Kidney (tissue), 22 donors: ENCODE measurements at places on chromosomes 11 and 22. TPM values are rescaled to one million over a fixed set of nuclear protein-coding genes. Genes with fewer than 3 reads are reported as not detected.
A peak's percentile ranks its signal among the peaks of the same experiment; 100 is the strongest.

Gene MUC2
- not detected for total RNA-seq

Gene STIM1
- total RNA-seq, result 68.0 TPM

DNA sequence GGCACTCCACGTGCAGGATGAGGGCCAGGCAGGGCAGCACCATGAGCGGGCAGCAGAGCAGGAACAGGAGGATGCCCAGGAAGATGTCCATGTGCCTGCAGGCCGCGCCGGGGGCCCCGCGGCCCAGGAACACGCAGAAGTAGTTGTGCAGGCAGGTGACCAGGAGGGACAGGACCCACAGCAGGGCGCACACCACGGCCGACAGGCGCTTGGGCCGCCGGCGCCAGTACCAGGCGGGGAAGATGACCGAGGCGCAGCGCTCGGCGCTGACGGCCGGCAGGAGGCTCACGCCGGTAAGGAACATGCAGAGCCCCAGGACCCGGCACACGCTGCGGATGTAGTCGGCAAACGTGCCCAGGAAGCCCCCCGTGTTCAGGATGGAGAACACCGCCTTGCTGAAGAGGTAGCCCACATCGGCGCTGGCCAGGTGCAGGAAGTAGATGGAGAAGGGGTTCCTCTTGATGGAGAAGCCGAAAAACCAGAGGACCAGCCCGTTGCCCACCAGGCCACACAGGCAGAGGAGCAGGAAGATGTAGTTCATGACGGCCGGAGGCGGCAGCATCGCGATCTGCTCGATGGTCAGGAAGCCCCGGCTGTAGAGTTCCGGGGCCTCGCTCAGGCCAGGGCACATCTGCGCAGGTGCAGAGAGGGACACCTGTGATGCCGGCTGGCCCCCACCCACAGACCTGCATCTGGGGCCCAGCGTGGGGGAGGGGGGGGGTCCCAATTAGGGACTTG lies 7.2 kb downstream of the MRGPRF start:
- H3K27ac ChIP-seq, result no peak overlapping the region
- H3K36me3 ChIP-seq, result no peaks in the 10 kb centered on the region
- H3K27me3 ChIP-seq, result no peaks in the 10 kb centered on the region

GRCh38 chr22:24030186-24030702 lies 19.1 kb downstream of the CABIN1 start:
- H3K27ac ChIP-seq, result no peak overlapping the region
- H3K36me3 ChIP-seq, result no peaks in the 10 kb centered on the region
- H3K4me1 ChIP-seq, result peaks cover 7% of the 10 kb centered on the region
- no peak for DNase-seq

- DNase-seq, result peak; percentile 73
- peaks cover 40% of the 10 kb centered on the region for H3K4me1 ChIP-seq
- H3K4me3 ChIP-seq, result peak overlapping the region; percentile 9
- no peaks in the 10 kb centered on the region for H3K36me3 ChIP-seq
- H3K27ac ChIP-seq, result peak overlapping the region; percentile 98
Measured at GRCh38 chr22:46058091-46058420, 81.1 kb upstream of the WNT7B start.

Gene MMP27
- total RNA-seq, result not detected

Gene ZC3H12C
- total RNA-seq, result 14.3 TPM

- H3K4me3 ChIP-seq, result no peak overlapping the region
- peaks cover 45% of the 10 kb centered on the region for H3K4me1 ChIP-seq
- no peak overlapping the region for H3K27ac ChIP-seq
- no peaks in the 10 kb centered on the region for H3K36me3 ChIP-seq
- no peak for DNase-seq
- no peaks in the 10 kb centered on the region for H3K27me3 ChIP-seq
Measured at GRCh38 chr11:47992959-47993820, 12.8 kb downstream of the PTPRJ start.

DNA sequence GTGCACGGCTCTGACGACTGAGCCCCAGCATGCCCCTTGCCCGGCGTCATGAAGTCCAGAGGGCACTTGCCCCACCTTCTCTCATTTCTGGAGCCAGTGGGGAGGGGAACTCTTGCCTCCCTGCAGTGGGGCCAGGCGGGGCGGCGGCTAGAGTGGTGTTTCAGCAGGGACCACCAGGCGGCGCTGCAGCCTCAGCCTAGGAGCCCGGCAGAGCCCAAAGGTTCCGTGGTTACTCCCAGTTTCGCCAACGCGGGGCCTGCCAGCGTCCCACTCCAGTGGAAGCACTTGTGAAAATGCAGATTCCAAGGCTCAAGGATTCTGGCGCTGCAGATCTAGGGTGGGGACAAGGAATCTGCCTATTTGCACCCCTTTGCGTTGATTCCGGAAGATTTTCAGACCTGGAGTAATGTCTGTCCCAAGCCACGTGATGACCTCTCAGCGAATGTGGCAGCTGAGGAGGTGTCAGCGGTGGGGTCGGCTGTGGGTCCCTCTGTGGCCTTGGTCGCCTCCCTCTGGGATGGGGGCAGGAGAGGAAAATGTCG lies 55.7 kb downstream of the CD82 start:
- H3K36me3 ChIP-seq, result no peaks in the 10 kb centered on the region
- H3K27ac ChIP-seq, result no peak overlapping the region
- no peaks in the 10 kb centered on the region for H3K27me3 ChIP-seq

DNA sequence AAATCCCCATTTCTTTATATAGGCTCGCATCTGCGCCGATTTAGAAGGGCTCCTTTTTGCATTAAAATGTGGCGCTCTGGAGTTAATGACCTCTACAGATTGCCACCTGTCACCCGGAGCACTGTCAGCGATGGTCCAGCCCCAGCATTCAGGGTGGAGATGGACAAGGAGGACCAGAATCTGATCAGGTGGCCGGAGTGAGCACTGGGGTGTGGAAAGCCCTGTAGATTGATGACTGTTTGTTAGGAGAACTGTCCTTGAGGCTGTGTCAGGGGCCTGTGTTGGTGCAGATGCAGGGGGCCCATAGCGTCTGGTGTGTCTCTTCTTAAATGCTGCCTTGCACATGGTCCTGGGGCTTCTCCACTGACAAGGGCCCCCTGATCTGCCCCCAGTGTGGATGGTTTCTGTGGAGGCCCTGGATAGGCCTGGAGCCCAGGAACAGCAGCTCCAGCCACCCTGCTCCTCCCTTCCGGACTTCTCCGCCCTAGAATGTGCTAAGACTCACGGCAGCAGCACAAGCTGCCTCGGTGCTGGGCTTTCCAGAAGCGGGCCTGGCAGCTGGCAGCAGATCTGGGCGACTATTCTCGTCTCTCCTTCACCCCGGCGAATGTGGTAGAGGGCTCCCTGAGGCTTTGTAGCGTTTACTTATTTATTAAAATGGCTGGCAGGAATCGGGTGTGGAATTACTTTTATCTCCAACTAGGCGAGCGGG lies 1333.3 kb downstream of the BRD1 start:
- no peaks in the 10 kb centered on the region for H3K4me1 ChIP-seq
- H3K27ac ChIP-seq, result no peak overlapping the region

GRCh38 chr11:34823197-34823596 lies 93.0 kb downstream of the APIP start:
- H3K27me3 ChIP-seq, result no peaks in the 10 kb centered on the region
- no peak overlapping the region for H3K27ac ChIP-seq
- H3K36me3 ChIP-seq, result no peaks in the 10 kb centered on the region

Gene ATXN10
- total RNA-seq, result 121 TPM

- H3K27ac ChIP-seq, result no peak overlapping the region
- no peak for DNase-seq
- no peak overlapping the region for H3K4me3 ChIP-seq
- no peaks in the 10 kb centered on the region for H3K27me3 ChIP-seq
Measured at GRCh38 chr11:95599959-95600586, 189.5 kb downstream of the FAM76B start.

Gene TLCD5
- 6.0 TPM for total RNA-seq

Gene OR52E8
- 0.25 TPM for total RNA-seq

DNA sequence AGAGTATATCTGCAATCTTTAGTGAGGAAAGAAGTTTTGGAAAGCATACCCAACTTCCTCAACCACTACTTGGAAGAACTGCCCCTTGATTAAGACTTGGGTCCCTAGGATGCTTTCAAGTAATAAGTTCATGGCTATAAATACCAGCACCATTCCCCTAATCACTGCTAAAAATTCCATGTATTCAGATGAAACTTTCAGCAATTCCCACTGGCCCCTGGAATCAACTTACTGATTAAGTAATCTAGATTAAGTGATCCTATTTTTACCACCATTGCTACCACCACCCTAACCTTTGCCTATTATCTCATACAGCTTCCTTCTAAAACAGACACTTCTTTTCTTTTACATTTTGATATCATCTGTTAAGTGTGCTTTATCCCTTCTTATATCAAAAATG lies 10.5 kb downstream of the PICALM start:
- H3K4me1 ChIP-seq, result no peaks in the 10 kb centered on the region
- no peak for DNase-seq
- no peaks in the 10 kb centered on the region for H3K27me3 ChIP-seq
- no peaks in the 10 kb centered on the region for H3K36me3 ChIP-seq

DNA sequence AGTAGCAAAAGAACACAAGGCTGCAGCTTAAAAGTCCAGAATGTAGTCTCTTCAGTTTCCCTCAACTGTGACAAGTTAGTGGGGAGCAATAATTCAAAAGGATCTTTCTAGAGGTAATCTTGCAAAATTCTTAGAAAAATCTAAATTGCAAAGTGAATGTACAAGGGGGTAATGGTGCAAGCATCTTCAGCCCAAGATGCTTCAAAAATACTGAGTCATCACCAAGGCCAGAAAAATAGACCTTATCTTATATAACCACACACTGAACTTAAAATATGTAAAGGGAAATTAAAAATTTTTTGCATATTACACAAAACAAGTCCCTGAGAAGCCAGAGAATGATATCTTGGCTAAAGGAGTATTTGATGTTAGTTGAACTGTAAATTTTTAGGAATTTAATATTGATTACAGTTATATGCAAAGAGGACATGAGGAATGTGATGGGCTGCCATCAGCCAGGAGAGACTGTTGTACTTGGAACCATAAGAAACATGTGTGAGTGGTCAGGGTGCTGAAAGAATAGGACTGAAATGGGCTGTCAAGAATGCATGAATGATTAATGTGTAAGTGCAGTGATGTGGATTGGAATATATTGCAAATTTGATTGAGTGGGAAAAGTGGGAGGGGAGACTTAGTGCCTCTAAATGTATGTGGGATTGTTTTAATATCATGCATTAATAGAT lies 85.7 kb upstream of the LIN7C start:
- H3K4me3 ChIP-seq, result no peak overlapping the region
- H3K27ac ChIP-seq, result no peak overlapping the region
- H3K4me1 ChIP-seq, result no peaks in the 10 kb centered on the region
- no peak for DNase-seq
- H3K36me3 ChIP-seq, result no peaks in the 10 kb centered on the region

- H3K4me1 ChIP-seq, result no peaks in the 10 kb centered on the region
- H3K36me3 ChIP-seq, result no peaks in the 10 kb centered on the region
- no peaks in the 10 kb centered on the region for H3K27me3 ChIP-seq
- DNase-seq, result no peak
- H3K4me3 ChIP-seq, result no peak overlapping the region
- H3K27ac ChIP-seq, result no peak overlapping the region
Measured at GRCh38 chr11:46951864-46952263, 15.3 kb downstream of the CSTPP1 start.

Gene ZW10
- total RNA-seq, result 11.0 TPM

DNA sequence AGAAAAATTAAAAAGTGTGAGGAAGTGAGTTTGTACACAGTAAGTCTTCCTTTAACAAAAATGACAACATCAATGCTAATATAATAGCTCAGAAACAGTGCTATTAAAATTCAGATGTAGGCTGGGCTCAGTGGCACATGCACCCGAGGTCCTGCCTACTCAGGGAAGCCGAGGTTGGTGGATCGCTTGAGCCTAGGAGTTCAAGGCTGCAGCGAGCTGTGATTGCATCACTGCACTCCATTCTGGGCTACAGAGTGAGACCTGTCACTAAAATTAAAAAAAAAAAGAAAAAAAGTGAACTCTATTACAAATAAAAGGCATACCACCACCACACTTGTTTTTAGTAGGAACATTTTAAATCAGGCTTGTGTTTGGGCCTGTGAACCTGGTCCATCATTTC lies 39.2 kb upstream of the PAX6 start:
- no peak overlapping the region for H3K4me3 ChIP-seq
- H3K27ac ChIP-seq, result no peak overlapping the region
- no peaks in the 10 kb centered on the region for H3K4me1 ChIP-seq
- no peaks in the 10 kb centered on the region for H3K27me3 ChIP-seq
- H3K36me3 ChIP-seq, result no peaks in the 10 kb centered on the region

DNA sequence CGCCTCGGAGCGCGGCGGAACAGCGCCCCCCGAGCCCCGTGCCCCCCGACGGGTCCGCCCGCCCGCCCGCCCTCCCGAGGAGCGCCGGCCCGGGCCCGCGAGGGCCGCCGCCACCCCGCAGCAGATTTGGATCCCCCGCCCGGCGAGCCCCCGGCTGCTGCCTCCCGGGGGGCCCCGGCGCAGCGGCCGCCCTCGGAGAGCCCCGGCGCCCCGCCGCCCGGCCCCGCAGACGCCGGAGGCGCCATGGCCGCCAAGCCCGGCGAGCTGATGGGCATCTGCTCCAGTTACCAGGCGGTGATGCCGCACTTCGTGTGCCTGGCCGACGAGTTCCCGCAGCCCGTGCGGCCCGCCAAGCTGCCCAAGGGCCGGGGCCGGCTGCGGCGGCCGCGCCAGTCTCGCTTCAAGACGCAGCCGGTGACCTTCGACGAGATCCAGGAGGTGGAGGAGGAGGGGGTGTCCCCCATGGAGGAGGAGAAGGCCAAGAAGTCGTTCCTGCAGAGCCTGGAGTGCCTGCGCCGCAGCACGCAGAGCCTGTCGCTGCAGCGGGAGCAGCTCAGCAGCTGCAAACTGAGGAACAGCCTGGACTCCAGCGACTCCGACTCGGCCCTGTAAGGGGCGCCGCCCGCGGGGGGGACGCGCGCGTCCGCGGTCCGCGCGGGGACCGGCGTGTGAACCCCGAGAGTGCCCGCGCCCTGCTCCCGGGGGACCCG lies 380 bp downstream of the C11orf96 start:
- peak overlapping the region; percentile 94 for H3K27ac ChIP-seq
- H3K36me3 ChIP-seq, result no peaks in the 10 kb centered on the region
- DNase-seq, result no peak

- H3K4me3 ChIP-seq, result no peak overlapping the region
- H3K27me3 ChIP-seq, result no peaks in the 10 kb centered on the region
- no peak overlapping the region for H3K27ac ChIP-seq
- H3K36me3 ChIP-seq, result peaks cover 2% of the 10 kb centered on the region
- no peak for DNase-seq
Measured at GRCh38 chr11:70024773-70025045, 53.4 kb upstream of the ANO1 start.

Gene LRRC32
- 136 TPM for total RNA-seq

DNA sequence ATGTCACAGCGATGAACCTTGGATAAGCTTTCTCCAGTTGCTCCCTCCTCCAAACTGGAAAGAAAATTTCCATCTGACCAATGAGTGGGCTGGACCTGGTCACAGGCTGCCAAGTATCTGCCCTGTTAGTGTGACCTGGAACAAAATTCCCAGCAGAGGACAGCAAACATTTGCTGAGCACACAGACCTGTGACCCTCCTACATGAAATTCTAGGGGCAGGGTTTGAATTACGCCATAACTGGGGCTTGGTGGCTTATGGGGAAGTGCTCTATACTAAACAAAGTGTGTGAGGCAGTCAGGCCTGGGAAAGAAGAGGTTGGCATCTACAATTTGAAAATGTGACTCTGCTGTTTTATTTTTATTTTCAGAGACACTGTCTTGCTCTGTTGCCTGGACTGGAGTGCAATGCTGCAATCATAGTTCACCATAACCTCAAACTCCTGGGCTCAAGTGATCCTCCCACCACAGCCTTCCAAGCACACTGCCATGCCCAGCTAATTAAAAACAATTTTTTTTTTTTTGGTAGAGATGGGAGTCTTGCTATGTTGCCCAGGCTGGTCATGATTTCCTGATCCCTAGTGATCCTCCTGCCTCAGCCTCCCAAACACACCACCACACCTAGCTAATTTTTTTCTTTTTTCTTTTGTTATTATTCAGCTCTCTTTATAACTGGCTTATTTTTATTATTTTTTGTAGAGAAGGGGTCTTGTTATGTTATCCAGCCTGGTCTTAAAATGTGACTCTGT lies 13.6 kb upstream of the XBP1 start:
- H3K27ac ChIP-seq, result peak overlapping the region; percentile 68
- H3K36me3 ChIP-seq, result no peaks in the 10 kb centered on the region
- H3K4me1 ChIP-seq, result peaks cover 4% of the 10 kb centered on the region
- no peaks in the 10 kb centered on the region for H3K27me3 ChIP-seq
- DNase-seq, result peak; percentile 78
